ENCODE measurements at places on chromosomes 12 and 14. TPM values are rescaled to one million over a fixed set of nuclear protein-coding genes. Genes with fewer than 3 reads are reported as not detected.

Gene SIVA1
- polyA plus RNA-seq = 213 TPM

Gene PELI2
- polyA plus RNA-seq = 4.9 TPM

Gene BBS10
- 3.2 TPM for polyA plus RNA-seq

Gene R3HDM2
- polyA plus RNA-seq = 18.1 TPM

Gene RAP1B
- polyA plus RNA-seq = 186 TPM

Gene NUAK1
- polyA plus RNA-seq = 2.8 TPM

Gene LGMN
- polyA plus RNA-seq = 59.0 TPM

Gene ADCY4
- 8.7 TPM for polyA plus RNA-seq

Gene OR6C65
- not detected for polyA plus RNA-seq

Gene SLC25A47
- polyA plus RNA-seq = 0.07 TPM

Gene IL23A
- polyA plus RNA-seq = 0.62 TPM

Gene KCNJ8
- 32.3 TPM for polyA plus RNA-seq

Gene KCNA5
- 1.0 TPM for polyA plus RNA-seq

All from adipose tissue (tissue), 3 donors.